K562 (cell line): ENCODE measurements at places on chromosomes 5 and 9. TPM values are rescaled to one million over a fixed set of nuclear protein-coding genes. Genes with fewer than 3 reads are reported as not detected.

GRCh38 chr9:136729144-136729543, 13.6 kb downstream of the LCN10 start:
- no peak for DNase-seq
- no peak overlapping the region for H3K27ac ChIP-seq
- H3K4me1 ChIP-seq: peaks cover 29% of the 10 kb centered on the region; the same call in 2 of the 3 replicates
- peak overlapping the region; percentile 67 for H3K4me3 ChIP-seq
- no peaks in the 10 kb centered on the region for H3K27me3 ChIP-seq

- no peak overlapping the region for H3K4me3 ChIP-seq
- H3K27me3 ChIP-seq: no peaks in the 10 kb centered on the region
- H3K36me3 ChIP-seq: no peaks in the 10 kb centered on the region
- DNase-seq: no peak
Observed at GRCh38 chr9:89854715-89855475, 250.1 kb downstream of the GADD45G start.

- H3K27ac ChIP-seq: peak overlapping the region; percentile 94
- peak overlapping the region; percentile 63 for H3K4me3 ChIP-seq
- DNase-seq: no peak
- H3K36me3 ChIP-seq: no peaks in the 10 kb centered on the region
- H3K27me3 ChIP-seq: no peaks in the 10 kb centered on the region
Observed at GRCh38 chr9:6680797-6681146, 35.2 kb upstream of the GLDC start.

DNA sequence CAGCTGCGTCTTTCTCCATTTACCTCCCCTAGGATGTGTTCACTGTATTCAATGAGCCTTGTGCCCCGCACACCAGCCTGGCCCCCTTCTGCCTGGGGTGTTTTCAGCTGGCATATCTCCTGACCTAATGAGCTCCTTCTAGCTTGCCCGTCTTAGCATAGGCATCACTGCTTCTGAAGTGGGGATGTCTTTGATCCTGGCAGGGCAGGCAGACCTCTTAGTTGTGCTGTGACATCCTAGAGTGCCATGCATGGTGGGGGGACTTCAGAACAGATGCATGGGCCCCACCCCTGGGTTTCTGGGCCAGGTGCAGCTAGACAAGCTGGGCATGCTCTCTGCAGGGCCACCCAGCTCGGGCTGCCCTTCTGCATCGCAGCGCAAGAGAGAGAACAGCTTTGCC, 172.7 kb downstream of the GADD45G start:
- H3K4me3 ChIP-seq: no peak overlapping the region
- no peaks in the 10 kb centered on the region for H3K4me1 ChIP-seq
- H3K36me3 ChIP-seq: no peaks in the 10 kb centered on the region
- no peak for DNase-seq

GRCh38 chr9:90219548-90220118, 423.0 kb downstream of the DIRAS2 start:
- H3K4me3 ChIP-seq: no peak overlapping the region
- H3K4me1 ChIP-seq: no peaks in the 10 kb centered on the region
- no peaks in the 10 kb centered on the region for H3K36me3 ChIP-seq
- no peaks in the 10 kb centered on the region for H3K27me3 ChIP-seq

- no peak for DNase-seq
- H3K27me3 ChIP-seq: peaks cover 2% of the 10 kb centered on the region; the same call in 2 of the 3 replicates
- no peak overlapping the region for H3K4me3 ChIP-seq
- H3K27ac ChIP-seq: no peak overlapping the region
Observed at GRCh38 chr5:52754051-52754450, 33.7 kb upstream of the ITGA1 start.

DNA sequence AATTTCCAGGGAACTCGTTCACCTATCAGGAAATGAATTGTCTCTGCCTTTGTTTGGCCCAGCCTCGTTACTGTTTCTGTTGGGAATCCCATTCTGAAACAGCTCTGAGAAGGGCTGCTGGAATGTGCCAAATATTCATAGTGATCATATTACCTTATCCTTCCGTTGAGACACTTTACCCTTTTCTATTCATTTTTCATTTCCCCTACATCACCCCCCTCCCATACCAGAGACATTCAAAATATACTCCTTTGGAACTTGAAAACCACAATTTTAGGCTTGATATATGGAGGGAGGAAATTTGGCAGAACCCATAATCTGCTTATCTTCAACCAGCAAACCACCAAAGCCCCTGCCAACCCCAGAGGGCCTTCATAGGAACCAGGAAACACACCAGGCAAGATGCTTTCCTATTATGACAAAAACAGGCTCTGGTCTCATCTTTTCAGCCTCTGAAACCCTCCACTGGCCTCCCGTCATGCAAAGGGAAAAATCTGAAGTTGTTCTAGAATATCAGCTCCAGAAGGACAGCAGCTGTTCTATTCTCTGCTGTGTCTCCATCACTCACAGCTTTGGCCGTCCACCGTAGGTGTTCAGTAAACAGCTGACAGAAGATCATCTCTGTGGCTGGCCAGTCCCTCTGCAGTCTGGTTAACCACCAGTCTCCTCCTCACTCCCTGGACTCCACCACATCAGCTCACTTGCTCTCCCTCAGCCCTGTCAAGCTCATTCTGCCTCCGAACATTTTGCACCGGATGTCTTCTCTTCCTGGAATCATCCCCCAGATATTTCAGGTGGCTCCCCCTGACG, 217.2 kb upstream of the WWC1 start:
- no peak overlapping the region for H3K4me3 ChIP-seq
- no peak for DNase-seq
- no peaks in the 10 kb centered on the region for H3K4me1 ChIP-seq

GRCh38 chr5:155066886-155067595, 53.5 kb downstream of the KIF4B start:
- no peak overlapping the region for H3K27ac ChIP-seq
- no peaks in the 10 kb centered on the region for H3K36me3 ChIP-seq
- no peaks in the 10 kb centered on the region; the same call in none of the 2 replicates for H3K27me3 ChIP-seq

DNA sequence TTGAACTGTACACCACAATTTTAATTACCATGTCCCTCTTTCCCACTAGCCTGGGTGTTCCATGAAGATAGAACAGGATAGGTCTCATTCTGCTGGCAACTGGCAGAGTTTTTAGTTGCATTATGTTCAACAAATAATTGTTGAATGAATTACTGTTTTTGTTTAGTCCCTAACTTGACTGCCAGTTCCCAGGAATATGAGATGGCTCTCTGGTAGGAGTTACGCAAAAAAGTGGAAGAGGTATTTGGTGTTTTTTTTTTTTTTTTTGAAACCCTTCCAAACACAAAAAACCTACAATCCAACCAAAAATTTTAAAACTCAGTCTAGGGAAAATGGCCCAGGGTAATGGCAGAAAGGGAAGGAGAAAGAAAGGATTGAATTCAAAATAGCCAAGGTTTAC, 153.6 kb downstream of the GNAQ start:
- H3K4me3 ChIP-seq: no peak overlapping the region
- peaks cover 12% of the 10 kb centered on the region; the same call in 2 of the 3 replicates for H3K4me1 ChIP-seq
- no peak for DNase-seq
- H3K36me3 ChIP-seq: no peaks in the 10 kb centered on the region; the same call in 2 of the 3 replicates
- H3K27ac ChIP-seq: no peak overlapping the region

- peak overlapping the region; percentile 25; the same call in 1 of the 3 replicates for H3K27ac ChIP-seq
- peaks cover 29% of the 10 kb centered on the region for H3K4me1 ChIP-seq
- no peaks in the 10 kb centered on the region for H3K36me3 ChIP-seq
- H3K4me3 ChIP-seq: no peak overlapping the region
- peaks cover 4% of the 10 kb centered on the region; the same call in 2 of the 3 replicates for H3K27me3 ChIP-seq
Observed at GRCh38 chr9:132798817-132799790, 79.0 kb downstream of the AK8 start.

GRCh38 chr5:83474991-83475390, 3.4 kb downstream of the VCAN start:
- no peaks in the 10 kb centered on the region for H3K36me3 ChIP-seq
- H3K4me3 ChIP-seq: no peak overlapping the region
- H3K27me3 ChIP-seq: peaks cover 25% of the 10 kb centered on the region
- H3K27ac ChIP-seq: no peak overlapping the region
- peaks cover 5% of the 10 kb centered on the region; the same call in 1 of the 3 replicates for H3K4me1 ChIP-seq

GRCh38 chr9:38708759-38709158, 11.2 kb downstream of the FAM240B start:
- no peaks in the 10 kb centered on the region for H3K36me3 ChIP-seq
- H3K4me1 ChIP-seq: no peaks in the 10 kb centered on the region
- no peak for DNase-seq

GRCh38 chr9:38417003-38417945, 7.0 kb downstream of the IGFBPL1 start:
- no peaks in the 10 kb centered on the region for H3K4me1 ChIP-seq
- peak; percentile 75 for DNase-seq
- no peaks in the 10 kb centered on the region for H3K36me3 ChIP-seq
- no peak overlapping the region for H3K27ac ChIP-seq

GRCh38 chr9:14221558-14221957, 92.4 kb downstream of the NFIB start:
- no peak overlapping the region for H3K4me3 ChIP-seq
- H3K4me1 ChIP-seq: no peaks in the 10 kb centered on the region
- H3K27ac ChIP-seq: no peak overlapping the region
- H3K36me3 ChIP-seq: no peaks in the 10 kb centered on the region
- H3K27me3 ChIP-seq: no peaks in the 10 kb centered on the region

DNA sequence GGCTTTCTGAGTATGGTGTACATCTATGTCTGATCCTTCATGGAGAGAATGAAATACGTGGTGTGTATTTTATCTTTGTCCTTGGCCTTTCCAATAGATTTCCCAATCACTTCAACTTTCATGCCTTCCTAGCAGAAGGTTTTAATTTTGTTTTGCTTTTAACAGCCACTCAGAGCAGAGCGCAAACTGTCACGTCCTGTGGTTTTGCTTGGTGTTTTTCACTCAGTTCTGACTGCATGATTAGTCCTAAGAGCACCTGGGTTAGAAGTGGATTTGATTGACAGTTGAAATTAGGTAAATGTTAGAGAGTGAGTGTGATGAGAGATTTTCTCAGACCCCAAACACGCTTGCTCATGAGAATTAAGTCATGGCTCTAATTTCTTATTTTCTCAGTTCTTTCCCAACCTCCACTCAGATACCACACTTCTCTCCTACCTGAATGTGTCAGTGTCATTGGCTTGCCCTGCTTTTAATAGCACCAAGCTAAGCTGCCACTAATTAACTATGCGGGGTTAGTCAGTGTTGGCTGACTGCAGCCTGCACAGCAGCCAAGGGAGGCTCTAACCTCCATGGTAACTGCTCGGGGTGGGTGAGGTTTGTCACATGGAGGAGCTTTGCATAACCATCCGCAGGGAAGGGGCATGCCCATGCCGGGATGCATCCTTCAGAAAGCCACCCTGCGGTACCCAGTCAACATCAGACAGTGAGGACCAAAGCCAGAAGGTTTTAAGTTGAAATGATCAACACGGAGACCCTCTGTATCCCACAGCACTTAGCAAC, 173.4 kb downstream of the NR3C1 start:
- no peaks in the 10 kb centered on the region; the same call in 1 of the 3 replicates for H3K4me1 ChIP-seq
- H3K27ac ChIP-seq: no peak overlapping the region
- no peak for DNase-seq
- H3K27me3 ChIP-seq: no peaks in the 10 kb centered on the region
- H3K4me3 ChIP-seq: no peak overlapping the region
- H3K36me3 ChIP-seq: no peaks in the 10 kb centered on the region

DNA sequence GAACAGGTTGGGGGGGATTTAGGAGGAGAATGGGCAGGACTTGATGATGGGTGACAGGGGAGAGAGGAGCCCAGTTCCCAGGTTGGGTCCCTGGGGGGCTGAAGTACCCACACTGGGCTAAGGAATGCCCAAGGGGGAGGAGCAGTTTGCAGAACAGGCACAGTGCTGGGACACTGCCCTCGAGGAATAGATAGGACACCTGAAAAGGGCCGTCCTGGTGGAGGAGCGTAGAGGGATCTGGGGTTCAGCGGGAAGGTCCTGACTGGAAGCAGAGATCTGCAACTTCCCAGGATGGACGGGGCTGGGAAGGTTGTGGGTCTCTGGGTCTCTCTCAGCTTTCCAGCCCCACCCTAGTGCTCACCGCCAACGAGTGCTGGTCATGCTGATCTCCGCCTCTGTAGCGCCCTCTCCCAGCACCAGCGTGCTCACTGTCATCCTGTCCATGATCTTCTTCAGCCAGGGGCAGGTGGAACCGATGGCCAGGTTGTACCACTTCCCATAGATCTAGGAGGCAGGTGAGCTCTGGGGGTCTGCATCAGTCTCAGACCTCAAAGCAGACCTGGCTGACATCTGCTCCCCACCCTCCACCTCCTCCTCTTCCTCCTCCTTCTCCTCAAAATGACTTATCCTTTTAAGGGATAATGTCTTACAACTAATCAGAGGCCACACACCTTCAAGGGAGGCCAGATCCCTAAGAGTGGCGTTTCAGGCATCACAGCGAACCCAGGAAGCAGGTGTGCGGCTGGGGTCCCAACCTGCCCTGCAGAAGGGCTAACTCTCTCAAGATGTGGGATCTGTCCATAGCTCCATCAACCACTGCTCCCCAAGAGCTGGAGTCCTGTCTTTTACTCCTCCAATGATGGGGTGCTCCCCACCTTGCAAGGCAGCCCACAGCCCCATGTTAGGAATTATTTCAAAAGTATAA, 1.6 kb downstream of the AMBP start:
- H3K27me3 ChIP-seq: peaks cover 25% of the 10 kb centered on the region
- H3K4me3 ChIP-seq: no peak overlapping the region
- no peak overlapping the region for H3K27ac ChIP-seq
- peaks cover 5% of the 10 kb centered on the region; the same call in 2 of the 3 replicates for H3K4me1 ChIP-seq

DNA sequence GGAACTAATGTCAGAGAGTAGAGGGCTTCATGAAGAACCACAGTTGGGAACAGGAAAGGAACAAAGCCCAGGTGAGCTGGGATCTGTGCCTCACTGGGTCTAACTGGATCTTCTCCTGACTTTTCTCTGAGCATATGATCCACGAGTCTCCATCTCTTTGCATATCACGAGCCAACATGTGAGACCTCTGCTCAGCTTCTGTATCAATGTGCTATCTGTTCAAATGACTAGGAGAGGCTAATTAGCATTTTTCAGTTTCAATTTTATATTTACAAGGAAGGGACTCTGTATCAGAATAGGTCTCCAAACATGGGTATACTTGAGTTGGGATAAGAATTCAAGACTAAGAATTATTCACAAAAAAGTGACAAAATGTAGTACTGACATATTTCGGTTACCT, 73.8 kb upstream of the SGCD start:
- H3K27ac ChIP-seq: no peak overlapping the region
- no peaks in the 10 kb centered on the region for H3K36me3 ChIP-seq
- H3K4me1 ChIP-seq: no peaks in the 10 kb centered on the region

GRCh38 chr5:179615203-179615602, 8.3 kb downstream of the HNRNPH1 start:
- no peaks in the 10 kb centered on the region for H3K27me3 ChIP-seq
- H3K27ac ChIP-seq: no peak overlapping the region
- peaks cover 98% of the 10 kb centered on the region for H3K36me3 ChIP-seq
- no peak for DNase-seq
- H3K4me3 ChIP-seq: no peak overlapping the region

DNA sequence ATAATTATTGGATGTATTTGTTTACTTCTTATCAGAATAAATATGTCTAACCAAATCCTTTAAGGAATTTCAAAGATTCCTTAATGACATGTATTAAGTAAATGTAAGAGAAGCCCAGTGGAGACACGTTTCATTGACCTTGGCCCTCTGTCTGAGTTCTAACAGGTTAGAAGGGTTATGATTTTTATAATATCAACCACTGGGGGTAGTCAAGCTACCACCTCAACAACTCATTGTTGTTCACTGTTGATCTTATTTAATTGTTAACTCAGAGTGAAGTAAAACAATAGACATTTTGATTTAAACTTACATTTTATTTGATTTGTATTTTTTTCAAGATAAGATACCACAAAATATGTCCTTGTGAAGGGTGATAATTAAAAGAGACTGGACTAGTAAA, 499.2 kb upstream of the COX7C start:
- no peak overlapping the region for H3K4me3 ChIP-seq
- no peaks in the 10 kb centered on the region for H3K36me3 ChIP-seq
- H3K4me1 ChIP-seq: no peaks in the 10 kb centered on the region
- H3K27ac ChIP-seq: no peak overlapping the region
- peak; percentile 20 for DNase-seq
- no peaks in the 10 kb centered on the region for H3K27me3 ChIP-seq

NEUROG1 gene
- total RNA-seq: not detected in 2 replicates

PLCXD3 gene
- total RNA-seq: 0.02 TPM in 1 of 2 replicates, not detected in the other

FABP6 gene
- total RNA-seq: not detected in 2 replicates

RGP1 gene
- 12.3 and 13.8 TPM in 2 replicates for total RNA-seq

HTR1A gene
- total RNA-seq: not detected in 2 replicates
